ENCODE measurements at places on chromosomes 2 and 18. TPM values are rescaled to one million over a fixed set of nuclear protein-coding genes. Genes with fewer than 3 reads are reported as not detected.

IL36B gene
- polyA plus RNA-seq, result not detected

WDR54 gene
- polyA plus RNA-seq, result 11.7 TPM

SS18 gene
- polyA plus RNA-seq, result 43.1 TPM

GREB1 gene
- polyA plus RNA-seq, result 22.3 TPM

SOX11 gene
- polyA plus RNA-seq, result 24.5 TPM

BMP10 gene
- not detected for polyA plus RNA-seq

NT5DC4 gene
- polyA plus RNA-seq, result 0.67 TPM

EGR4 gene
- polyA plus RNA-seq, result 0.07 TPM

MYO7B gene
- polyA plus RNA-seq, result 0.90 TPM

SERPINB12 gene
- polyA plus RNA-seq, result 0.90 TPM

CAMKMT gene
- 5.3 TPM for polyA plus RNA-seq

KLHL30 gene
- polyA plus RNA-seq, result 19.8 TPM

CHRNG gene
- polyA plus RNA-seq, result 91.7 TPM

RAB6D gene
- polyA plus RNA-seq, result 1.5 TPM

BOLL gene
- 0.79 TPM for polyA plus RNA-seq

EPHA4 gene
- 11.3 TPM for polyA plus RNA-seq

CGREF1 gene
- polyA plus RNA-seq, result 3.5 TPM

PLGLB1 gene
- 2.9 TPM for polyA plus RNA-seq

POMC gene
- 1.4 TPM for polyA plus RNA-seq

MEIS1 gene
- polyA plus RNA-seq, result 15.0 TPM

TMEM200C gene
- polyA plus RNA-seq, result 0.22 TPM

CCDC141 gene
- polyA plus RNA-seq, result 89.7 TPM

CCDC178 gene
- polyA plus RNA-seq, result 0.57 TPM

M1AP gene
- 0.45 TPM for polyA plus RNA-seq

PARD6G gene
- 7.4 TPM for polyA plus RNA-seq

KCNE4 gene
- polyA plus RNA-seq, result 4.9 TPM

CDKL4 gene
- 0.08 TPM for polyA plus RNA-seq

GKN1 gene
- not detected for polyA plus RNA-seq

MYO3B gene
- polyA plus RNA-seq, result 0.08 TPM
